Naive B cell (primary cell): ENCODE measurements at places on chromosomes 5 and 9.

DNA sequence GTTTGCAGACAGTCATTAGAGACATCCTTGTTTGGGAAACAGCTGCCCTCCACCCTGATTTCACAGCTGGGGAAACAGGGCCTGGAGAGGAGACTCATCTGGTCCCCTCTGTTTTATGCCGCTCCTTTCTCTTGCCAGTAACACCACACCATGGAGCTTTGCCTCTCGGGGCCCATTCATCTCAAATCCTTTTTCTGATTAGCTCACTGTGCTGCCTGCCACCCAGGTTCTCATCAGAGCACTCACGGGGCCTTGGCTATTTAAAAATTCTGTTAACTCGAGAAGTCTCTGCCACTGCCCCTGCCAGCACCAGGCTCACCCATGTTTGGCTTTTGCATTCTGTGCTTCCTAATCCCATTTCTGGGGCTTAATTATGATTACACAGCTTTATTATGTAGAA, 36.8 kb upstream of the C5orf58 start:
- no peaks in the 10 kb centered on the region for H3K36me3 ChIP-seq
- H3K27me3 ChIP-seq, result peaks cover 9% of the 10 kb centered on the region
- H3K4me3 ChIP-seq, result no peak overlapping the region
- no peak for DNase-seq
- H3K4me1 ChIP-seq, result no peaks in the 10 kb centered on the region

DNA sequence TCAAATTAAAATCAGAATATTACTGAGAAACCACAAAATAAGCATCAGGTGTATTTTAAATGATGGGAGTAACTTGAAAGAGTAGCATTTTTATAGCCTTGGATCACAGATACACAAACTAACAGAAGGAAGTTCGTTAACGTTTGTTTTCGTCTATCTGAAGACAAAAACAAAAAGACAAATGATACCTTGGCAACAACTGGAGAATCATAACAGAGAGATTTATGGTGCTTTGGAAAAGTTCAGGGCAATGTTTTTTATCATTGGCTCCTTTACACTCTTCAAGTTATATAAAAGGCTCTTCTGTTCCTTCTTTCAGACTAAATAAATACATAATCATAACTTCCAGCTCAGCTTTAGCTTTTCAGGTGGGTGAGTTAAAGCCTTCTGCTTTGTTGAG, 128.1 kb upstream of the VLDLR start:
- no peak overlapping the region for H3K4me3 ChIP-seq
- peaks cover 5% of the 10 kb centered on the region for H3K27me3 ChIP-seq
- no peaks in the 10 kb centered on the region for H3K36me3 ChIP-seq
- DNase-seq, result no peak

DNA sequence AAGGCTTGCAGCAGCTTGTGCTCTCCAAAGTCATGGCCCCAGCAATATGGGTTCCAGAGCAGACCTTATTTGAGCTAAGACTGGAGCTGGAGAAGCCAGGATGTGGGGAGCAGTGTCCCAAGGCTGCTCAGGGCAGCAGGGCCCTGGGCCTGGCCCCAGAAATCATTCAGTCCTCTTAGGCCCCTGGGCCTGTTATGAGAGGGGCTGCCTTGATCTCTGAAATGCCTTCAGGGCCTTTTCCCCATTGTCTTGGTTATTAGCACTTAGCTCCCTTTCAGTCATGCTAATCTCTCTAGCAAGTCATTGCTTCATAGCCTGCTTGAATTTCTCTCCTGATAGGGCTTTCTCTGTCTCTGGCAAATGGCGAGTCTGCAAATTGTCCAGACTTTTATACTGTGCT, 9.1 kb downstream of the CATSPER3 start:
- H3K36me3 ChIP-seq, result peaks cover 33% of the 10 kb centered on the region
- H3K27me3 ChIP-seq, result no peaks in the 10 kb centered on the region
- H3K4me3 ChIP-seq, result no peak overlapping the region
- H3K27ac ChIP-seq, result no peak overlapping the region
- no peaks in the 10 kb centered on the region for H3K4me1 ChIP-seq

DNA sequence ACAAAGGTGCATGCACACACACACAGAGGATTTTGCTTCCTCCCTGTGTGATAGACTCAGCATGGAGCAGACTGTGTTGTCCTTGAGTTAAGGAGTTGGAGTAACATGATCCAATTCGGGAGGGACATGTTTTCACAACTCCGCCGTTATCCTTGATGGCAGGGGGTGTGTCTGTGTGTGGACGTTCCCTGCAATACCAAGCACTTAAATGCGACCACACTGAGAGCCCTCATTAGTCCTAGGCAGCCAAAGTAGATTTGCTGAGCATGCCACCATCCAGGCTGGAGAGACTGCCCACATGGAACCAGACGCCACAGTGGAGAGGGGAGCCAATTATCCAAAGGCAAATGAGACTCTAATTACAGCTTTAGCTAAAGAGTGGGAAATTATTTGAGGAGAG, 140.1 kb downstream of the DOCK2 start:
- H3K4me1 ChIP-seq, result peaks cover 22% of the 10 kb centered on the region
- H3K36me3 ChIP-seq, result peaks cover 27% of the 10 kb centered on the region
- H3K27me3 ChIP-seq, result no peaks in the 10 kb centered on the region
- H3K27ac ChIP-seq, result no peak overlapping the region
- H3K4me3 ChIP-seq, result no peak overlapping the region

- no peak for DNase-seq
- no peak overlapping the region for H3K27ac ChIP-seq
- H3K4me3 ChIP-seq, result no peak overlapping the region
- H3K4me1 ChIP-seq, result no peaks in the 10 kb centered on the region
- no peaks in the 10 kb centered on the region for H3K36me3 ChIP-seq
These were observed 116.8 kb downstream of the PBX3 start for GRCh38 chr9:125863923-125864322.

- DNase-seq, result no peak
- H3K4me3 ChIP-seq, result no peak overlapping the region
- peaks cover 3% of the 10 kb centered on the region for H3K36me3 ChIP-seq
- peaks cover 28% of the 10 kb centered on the region for H3K27me3 ChIP-seq
- H3K4me1 ChIP-seq, result no peaks in the 10 kb centered on the region
- H3K27ac ChIP-seq, result no peak overlapping the region
These were observed 35.2 kb upstream of the CSNK1G3 start for GRCh38 chr5:123476731-123477130.

DNA sequence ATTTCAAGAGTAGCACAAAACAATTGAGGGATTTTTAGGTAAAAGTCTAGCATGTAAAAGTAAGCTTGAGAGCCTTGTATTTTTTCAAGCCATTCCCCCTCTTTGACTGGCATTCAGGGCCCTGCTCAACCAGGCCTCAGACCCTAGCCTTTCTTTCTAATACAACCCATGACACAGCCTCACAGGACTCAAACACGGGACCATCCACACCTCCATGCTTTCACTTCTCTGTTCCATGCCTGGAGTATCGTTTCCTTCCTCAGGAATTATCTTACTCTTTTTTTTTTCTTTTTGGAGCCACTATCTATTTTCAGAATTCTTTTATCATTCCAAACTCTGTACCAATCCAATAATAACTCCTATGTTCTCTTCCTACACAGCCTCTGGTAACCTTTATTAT, 560.2 kb upstream of the CLINT1 start:
- H3K4me3 ChIP-seq, result no peak overlapping the region
- no peak for DNase-seq
- H3K27me3 ChIP-seq, result no peaks in the 10 kb centered on the region
- no peaks in the 10 kb centered on the region for H3K36me3 ChIP-seq
- peaks cover 25% of the 10 kb centered on the region for H3K4me1 ChIP-seq

DNA sequence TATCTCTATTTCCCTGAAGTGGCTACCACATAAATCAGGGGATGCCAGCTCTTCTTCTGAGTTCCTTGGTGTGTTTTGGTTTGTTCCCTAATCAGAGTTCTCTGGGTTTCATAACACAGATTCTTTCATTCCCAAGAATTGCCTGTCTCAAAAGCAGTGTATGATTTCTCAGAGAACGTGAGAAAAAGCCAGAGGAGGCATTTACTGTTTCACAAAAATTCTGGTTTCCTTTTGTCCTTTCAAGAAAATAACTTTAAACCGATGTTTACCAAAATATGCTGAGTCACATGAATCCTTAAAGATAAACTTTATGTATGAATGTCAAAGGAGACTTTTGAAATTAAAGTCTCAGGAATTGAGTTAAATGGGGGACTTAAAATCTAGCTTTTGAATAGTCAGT, 314.3 kb downstream of the EBF1 start:
- no peak overlapping the region for H3K27ac ChIP-seq
- peaks cover 37% of the 10 kb centered on the region for H3K4me1 ChIP-seq
- H3K36me3 ChIP-seq, result peaks cover 25% of the 10 kb centered on the region
- no peak for DNase-seq

- H3K36me3 ChIP-seq, result no peaks in the 10 kb centered on the region
- H3K4me1 ChIP-seq, result peaks cover 15% of the 10 kb centered on the region
- H3K4me3 ChIP-seq, result no peak overlapping the region
- no peak overlapping the region for H3K27ac ChIP-seq
These were observed 12.6 kb downstream of the DNM1 start for GRCh38 chr9:128215491-128216409.

GRCh38 chr9:94159069-94159939, 75.0 kb downstream of the PTPDC1 start:
- no peak for DNase-seq
- peaks cover 21% of the 10 kb centered on the region for H3K4me1 ChIP-seq
- H3K4me3 ChIP-seq, result no peak overlapping the region
- H3K27ac ChIP-seq, result no peak overlapping the region
- H3K27me3 ChIP-seq, result no peaks in the 10 kb centered on the region

DNA sequence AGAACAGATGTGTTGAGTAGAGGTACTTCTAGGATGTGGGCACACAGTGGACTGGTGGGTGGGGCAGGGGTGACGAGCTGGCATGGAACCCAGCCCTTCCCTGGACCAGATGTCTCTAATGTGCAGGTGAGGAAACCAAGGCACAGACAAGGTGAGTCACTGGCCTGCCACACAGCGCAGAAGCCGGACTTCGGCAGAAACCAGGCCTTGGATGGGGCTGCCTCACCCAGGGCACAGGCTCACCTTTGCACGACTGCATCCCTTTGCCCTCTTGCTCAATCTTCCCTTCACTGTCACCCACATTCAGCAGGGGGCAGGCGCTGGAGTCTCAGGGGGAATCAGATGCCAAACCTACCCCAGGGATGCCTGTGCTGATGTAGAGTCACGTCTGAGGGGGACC, 65.4 kb upstream of the LMX1B start:
- H3K27ac ChIP-seq, result no peak overlapping the region
- DNase-seq, result no peak
- no peak overlapping the region for H3K4me3 ChIP-seq
- H3K27me3 ChIP-seq, result peaks cover 12% of the 10 kb centered on the region
- no peaks in the 10 kb centered on the region for H3K4me1 ChIP-seq

DNA sequence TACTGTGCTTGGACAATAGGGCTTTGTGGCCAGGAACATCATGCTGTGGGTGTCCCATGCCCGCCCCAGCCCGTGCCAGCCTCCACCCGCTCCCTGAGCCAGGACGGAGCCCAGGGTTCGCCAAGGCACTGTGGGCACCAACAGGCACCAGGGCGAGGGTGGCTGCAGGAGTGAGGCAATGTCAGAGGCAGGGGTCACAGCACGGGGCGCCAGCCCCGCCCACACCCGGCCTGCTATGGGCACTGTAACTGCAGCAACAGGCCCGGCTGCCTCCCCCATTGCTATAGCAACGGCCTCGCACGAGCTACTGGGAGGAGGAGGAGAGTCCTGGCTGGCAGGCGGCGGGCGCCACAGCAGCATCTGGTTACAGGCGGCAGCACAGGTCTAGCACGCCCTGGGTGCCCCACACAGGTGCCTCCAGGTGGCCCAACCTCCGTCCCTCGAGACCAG, 2.5 kb downstream of the ABCA2 start:
- H3K4me3 ChIP-seq, result no peak overlapping the region
- H3K4me1 ChIP-seq, result peaks cover 21% of the 10 kb centered on the region
- DNase-seq, result no peak

- no peaks in the 10 kb centered on the region for H3K27me3 ChIP-seq
- no peak overlapping the region for H3K4me3 ChIP-seq
- DNase-seq, result no peak
- H3K27ac ChIP-seq, result no peak overlapping the region
These were observed 17.9 kb upstream of the CTNNAL1 start for GRCh38 chr9:109031241-109031640.

- H3K4me3 ChIP-seq, result no peak overlapping the region
- H3K36me3 ChIP-seq, result no peaks in the 10 kb centered on the region
- H3K27ac ChIP-seq, result no peak overlapping the region
- DNase-seq, result no peak
These were observed 176.7 kb upstream of the PRDM9 start for GRCh38 chr5:23330726-23331125.

GRCh38 chr5:142597546-142598337, 88.1 kb downstream of the FGF1 start:
- H3K27me3 ChIP-seq, result peaks cover 31% of the 10 kb centered on the region
- DNase-seq, result no peak
- no peaks in the 10 kb centered on the region for H3K4me1 ChIP-seq
- H3K27ac ChIP-seq, result no peak overlapping the region

DNA sequence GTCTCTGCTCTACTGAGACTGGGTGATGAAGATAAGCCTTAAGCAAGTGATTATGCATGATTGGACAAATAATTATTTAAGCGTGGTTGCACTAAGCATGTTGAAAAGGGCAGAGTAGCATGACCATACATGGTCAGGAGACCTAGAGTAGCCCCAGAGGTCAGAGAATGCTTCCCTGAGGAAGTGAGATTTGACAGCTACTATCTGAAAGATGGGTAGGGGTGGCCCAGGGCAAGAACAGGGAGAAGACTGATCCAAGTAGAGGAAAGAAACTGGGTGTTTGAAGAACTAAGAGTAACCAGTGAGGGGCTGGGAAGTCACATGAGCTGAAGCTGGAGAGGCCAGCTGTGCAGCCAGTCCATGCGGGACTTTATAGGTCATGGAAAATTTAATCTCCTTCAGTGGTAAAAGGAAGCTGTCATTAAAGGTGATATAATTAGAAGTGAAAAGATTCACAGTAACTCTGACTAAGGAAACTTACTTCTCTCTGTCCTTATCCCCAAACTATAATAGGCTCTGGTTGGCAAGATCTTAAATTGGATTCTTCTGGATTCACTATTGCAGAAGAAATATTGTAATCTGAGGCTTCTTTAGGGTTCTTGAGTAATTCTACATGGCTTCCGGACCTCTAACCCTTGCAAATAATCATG, 35.2 kb downstream of the YIPF5 start:
- no peaks in the 10 kb centered on the region for H3K4me1 ChIP-seq
- H3K27me3 ChIP-seq, result peaks cover 13% of the 10 kb centered on the region
- no peaks in the 10 kb centered on the region for H3K36me3 ChIP-seq

GRCh38 chr9:107292821-107293542, 9.9 kb downstream of the RAD23B start:
- H3K27me3 ChIP-seq, result no peaks in the 10 kb centered on the region
- peak overlapping the region; percentile 60 for H3K27ac ChIP-seq
- no peak overlapping the region for H3K4me3 ChIP-seq
- peaks cover 51% of the 10 kb centered on the region for H3K4me1 ChIP-seq
- H3K36me3 ChIP-seq, result no peaks in the 10 kb centered on the region
- no peak for DNase-seq

- no peak overlapping the region for H3K4me3 ChIP-seq
- H3K27ac ChIP-seq, result no peak overlapping the region
- peaks cover 4% of the 10 kb centered on the region for H3K27me3 ChIP-seq
- no peaks in the 10 kb centered on the region for H3K36me3 ChIP-seq
These were observed 30.6 kb downstream of the NKD2 start for GRCh38 chr5:1039210-1039548.

- peaks cover 19% of the 10 kb centered on the region for H3K27me3 ChIP-seq
- no peaks in the 10 kb centered on the region for H3K36me3 ChIP-seq
- H3K4me3 ChIP-seq, result peak overlapping the region; percentile 35
- peak overlapping the region; percentile 31 for H3K27ac ChIP-seq
- peaks cover 24% of the 10 kb centered on the region for H3K4me1 ChIP-seq
These were observed 28.5 kb downstream of the GOLGA2 start for GRCh38 chr9:128247226-128247803.
